A549 treated with CORT108297 at 1 μM for 4 hours (cell line): ENCODE measurements at places on chromosomes 2 and 18. TPM values are rescaled to one million over a fixed set of nuclear protein-coding genes. Genes with fewer than 3 reads are reported as not detected.

The SPEG gene
- total RNA-seq = 4.3 to 9.5 TPM (median 7.0 TPM) in 5 replicates

The RABL2A gene
- 7.8 to 10.0 TPM (median 9.8 TPM) in 5 replicates for total RNA-seq

The GALNT5 gene
- 2.6 to 3.2 TPM (median 2.8 TPM) in 5 replicates for total RNA-seq

The AFF3 gene
- 0.01 to 0.16 TPM (median 0.06 TPM) in 5 replicates for total RNA-seq

The GALNT3 gene
- total RNA-seq = 0.04 to 0.05 TPM in 2 of 5 replicates, not detected in the others

The TOGARAM2 gene
- 0.08 to 0.23 TPM (median 0.19 TPM) in 5 replicates for total RNA-seq
